ENCODE measurements at places on chromosomes 5 and 9.

GRCh38 chr5:63032343-63032742, 453.7 kb downstream of the LRRC70 start:
- no peak for DNase-seq

- DNase-seq: no peak
These were observed 10.4 kb upstream of the AFAP1L1 start for GRCh38 chr5:149261246-149261645.

DNA sequence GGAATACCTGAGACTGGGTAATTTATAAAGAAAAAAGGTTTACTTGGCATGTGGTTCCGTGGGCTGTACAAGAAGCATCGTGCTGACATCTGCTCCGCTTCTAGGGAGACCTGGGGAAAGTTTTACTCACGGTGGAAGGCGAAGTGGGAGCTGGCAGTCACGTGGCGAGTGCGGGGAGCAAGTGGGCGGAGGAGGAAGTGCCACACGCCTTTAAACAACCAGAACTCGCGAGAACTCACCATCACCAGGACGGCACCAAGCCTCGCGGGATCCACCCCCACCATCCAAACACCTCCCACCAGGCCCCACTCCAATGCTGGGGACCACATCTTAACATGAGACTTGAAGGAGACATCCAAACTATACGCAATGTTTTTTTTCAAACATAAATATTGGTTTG, 406.2 kb upstream of the IRX4 start:
- DNase-seq: no peak

DNA sequence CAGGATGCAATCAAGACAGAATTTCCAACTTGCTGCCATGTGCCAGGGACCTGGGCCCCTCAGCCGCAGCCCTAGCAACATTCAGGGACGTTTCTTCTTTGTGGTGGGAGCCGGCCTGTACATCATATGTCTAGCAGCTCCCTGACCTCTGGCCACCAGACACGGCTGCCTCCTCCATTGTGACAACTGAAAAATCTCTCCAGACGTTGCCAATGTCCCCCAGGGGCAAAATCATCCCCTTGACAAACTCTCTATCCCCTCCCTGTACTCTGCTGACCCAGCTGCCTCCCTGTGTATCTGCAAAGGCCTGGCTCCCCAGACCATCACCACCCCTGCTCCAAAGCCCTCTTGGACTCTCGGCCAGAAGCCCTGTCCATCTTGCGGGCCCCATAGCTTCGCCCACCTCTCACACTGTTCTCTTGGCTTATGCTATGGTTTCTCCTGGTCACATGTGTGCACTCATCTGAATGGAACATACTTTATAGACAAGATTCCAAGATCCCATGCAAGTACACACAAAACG, 40.8 kb downstream of the BICD2 start:
- DNase-seq: no peak

DNA sequence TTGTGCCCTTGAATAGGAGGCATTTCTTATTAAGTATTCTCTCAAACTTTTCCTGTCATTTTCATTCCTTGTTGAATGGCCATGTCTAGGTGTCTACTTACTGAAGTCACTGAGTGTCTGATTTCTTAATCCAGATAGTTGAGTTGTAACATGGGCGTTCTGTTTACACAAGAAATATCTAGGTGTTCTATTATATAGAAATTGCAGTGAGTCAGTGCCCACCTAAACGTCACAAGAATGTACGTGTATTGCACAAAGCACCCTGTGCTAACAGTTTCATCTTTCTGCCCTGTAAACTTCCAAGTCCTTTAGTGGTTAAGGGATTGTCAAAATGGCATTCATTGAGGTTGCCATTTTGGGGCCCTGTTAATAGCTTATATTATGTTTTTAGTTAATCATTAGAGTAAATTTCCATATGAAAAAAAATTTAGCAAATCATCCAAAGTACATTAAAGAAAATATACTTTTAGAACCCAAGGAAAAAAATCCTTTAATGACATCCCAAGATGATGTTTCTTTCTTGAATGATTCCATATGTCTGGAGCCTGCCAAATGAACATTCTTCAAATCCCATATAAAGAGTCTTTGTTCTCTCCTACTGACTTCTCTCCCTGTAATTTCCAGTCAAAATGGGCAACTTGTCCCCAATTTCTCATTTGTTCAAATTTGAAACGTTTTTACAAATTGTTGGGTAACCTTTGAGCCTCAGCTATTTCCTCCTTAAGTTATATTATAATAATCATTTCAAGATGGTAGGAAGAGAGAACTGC, 114.2 kb downstream of the GOLPH3 start:
- no peak for DNase-seq
